Uterus (tissue), 4 donors: ENCODE measurements at places on chromosomes 5 and 9. TPM values are rescaled to one million over a fixed set of nuclear protein-coding genes. Genes with fewer than 3 reads are reported as not detected.

Gene HTR1A
- not detected for total RNA-seq

Gene SLC6A19
- total RNA-seq, result under 0.01 TPM

Gene DMRT3
- total RNA-seq, result not detected

Gene PCDHB6
- 2.3 TPM for total RNA-seq

Gene TAF11L5
- total RNA-seq, result not detected

Gene GTF3C5
- 45.4 TPM for total RNA-seq

Gene HACD4
- 4.0 TPM for total RNA-seq

Gene ACOT12
- not detected for total RNA-seq

DNA sequence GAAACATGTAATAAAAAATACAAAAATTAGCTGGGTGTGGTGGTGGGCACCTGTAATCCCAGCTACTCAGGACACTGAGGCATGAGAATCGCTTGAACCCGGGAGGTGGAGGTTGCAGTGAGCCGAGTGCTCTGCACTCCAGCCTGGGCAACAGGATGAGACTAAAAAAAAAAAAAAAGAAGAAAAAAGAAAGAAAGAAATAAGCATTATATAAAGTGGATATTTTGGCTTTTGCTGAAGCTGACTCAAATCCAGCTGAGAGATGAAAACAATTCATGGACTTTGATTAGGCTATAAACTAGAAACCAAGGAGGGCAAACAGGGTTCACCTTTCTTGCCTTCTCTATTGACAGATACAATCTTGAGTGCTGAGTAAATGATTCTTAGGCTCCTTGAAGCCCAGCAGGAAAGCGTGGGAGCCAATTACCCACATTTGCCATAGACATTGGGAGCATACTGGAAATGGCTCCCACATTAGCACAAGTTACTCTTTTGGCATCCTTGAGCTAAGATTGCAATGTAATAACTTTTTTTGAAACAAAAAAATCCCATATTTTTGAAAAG lies 2.4 kb upstream of the BTF3 start:
- no peak for DNase-seq

DNA sequence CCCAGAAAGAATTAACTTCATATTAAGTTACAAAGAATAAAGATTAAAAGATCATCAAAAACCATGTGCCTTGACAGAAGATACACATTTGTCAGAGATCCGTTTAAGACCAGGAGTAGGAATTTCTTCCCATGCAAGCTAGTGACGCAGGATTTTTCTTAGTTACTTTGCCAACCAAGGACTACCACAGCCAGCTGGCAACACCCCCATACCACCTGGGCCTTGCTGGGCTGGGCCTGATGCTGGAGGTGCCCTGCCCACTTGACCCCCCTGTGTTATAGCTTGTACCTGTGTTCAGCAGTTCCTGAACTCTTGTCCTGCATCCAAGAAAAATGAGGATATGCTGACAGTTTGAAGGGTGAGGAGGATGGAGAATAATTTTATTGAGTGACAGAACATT lies 290.9 kb upstream of the SMC2 start:
- DNase-seq, result no peak

- peak; percentile 57 for DNase-seq
Measured at GRCh38 chr5:36876965-36877666, 547 bp downstream of the NIPBL start.

GRCh38 chr5:125228363-125229070 lies 482.1 kb upstream of the ZNF608 start:
- DNase-seq, result no peak

GRCh38 chr5:176792655-176793342 lies 17.6 kb upstream of the UNC5A start:
- no peak for DNase-seq

DNA sequence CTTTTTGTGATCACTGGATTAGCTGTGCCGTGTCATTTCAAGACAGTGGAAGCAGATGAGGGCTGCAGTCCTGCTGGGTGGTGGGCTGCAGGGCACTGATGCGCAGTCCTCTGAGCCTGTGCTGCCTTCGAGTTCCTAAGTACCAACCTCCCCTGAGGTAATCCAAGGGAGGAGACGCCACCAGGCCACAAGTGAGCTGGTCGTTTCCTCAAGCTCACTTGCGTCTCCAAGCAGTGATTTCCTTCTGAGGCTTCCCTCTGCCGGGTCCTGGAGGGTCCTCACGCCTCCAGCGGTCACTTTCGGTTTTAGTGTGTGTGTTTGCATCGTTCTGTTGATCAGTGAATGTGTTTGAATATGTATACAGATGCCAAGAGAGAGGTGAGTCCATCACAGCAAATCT lies 115.7 kb downstream of the TRIO start:
- DNase-seq, result no peak

DNA sequence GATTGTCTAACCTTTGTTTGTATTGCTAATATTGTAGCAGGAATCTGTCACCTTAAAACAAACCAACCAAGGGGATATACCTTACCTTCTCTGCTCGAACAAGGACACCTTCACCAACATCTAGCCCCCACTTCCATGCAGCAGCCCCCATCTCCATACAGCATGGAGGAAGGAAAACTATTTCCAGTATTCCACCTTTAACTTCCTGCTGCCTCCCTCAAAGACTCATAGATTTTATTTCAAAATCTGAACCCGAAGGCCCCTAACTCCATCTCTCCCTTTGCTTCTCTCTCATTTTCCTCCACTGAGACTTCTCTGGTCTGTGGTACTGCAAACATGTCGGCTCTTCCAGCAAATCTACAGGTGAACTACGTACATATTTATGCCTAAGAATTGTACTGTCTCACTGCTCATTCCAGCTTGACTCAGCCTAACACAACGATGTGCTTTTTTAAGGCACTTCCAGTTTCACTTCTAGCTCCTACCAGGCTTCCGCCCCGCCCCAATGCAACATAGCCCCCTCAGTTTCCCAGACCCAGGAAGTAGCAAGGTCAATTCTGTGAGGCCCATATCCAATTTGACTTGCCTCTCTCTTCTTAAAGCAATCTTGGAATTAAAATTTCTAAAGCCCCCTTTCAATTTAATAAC lies 70.7 kb upstream of the RNF38 start:
- peak; percentile 40 for DNase-seq

GRCh38 chr5:81631124-81631523 lies 119.8 kb downstream of the SSBP2 start:
- DNase-seq, result no peak

- no peak for DNase-seq
Measured at GRCh38 chr5:163642904-163643303, 137.5 kb downstream of the MAT2B start.

DNA sequence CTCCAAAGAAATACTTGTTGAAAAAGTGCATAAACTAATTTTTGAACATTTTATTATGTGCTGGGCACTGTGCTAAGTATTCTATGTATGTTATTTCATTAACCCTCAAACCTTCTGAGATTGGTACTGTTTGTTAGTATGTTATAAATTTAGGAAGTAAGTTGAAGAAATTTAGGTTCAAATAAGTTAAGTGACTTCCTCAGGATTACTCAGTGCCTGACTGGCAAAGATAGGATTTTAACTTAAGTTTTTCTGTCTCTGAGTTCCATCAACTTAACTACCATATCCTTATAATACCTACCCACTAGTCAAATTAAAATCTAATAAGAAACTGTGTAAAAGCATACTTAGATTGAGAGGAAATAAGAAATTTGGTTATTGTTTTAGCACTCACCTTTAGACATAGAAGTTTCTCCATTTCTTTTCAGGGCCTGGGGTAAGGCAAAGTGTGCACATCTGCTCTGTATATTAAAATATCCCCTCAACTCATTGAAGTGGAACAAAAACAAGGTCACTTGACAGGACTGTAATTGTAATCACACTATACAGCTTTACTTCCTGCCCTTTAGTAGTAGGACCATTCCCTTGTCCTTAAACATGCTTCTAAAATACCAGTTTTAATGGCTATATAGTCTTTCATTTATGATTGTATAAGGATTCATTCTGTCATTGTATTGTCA lies 15.2 kb downstream of the TGFBR1 start:
- no peak for DNase-seq

GRCh38 chr5:7849681-7850394 lies 1.1 kb downstream of the CFAP90 start:
- no peak for DNase-seq

GRCh38 chr5:178221282-178221681 lies 11.3 kb downstream of the PHYKPL start:
- no peak for DNase-seq

DNA sequence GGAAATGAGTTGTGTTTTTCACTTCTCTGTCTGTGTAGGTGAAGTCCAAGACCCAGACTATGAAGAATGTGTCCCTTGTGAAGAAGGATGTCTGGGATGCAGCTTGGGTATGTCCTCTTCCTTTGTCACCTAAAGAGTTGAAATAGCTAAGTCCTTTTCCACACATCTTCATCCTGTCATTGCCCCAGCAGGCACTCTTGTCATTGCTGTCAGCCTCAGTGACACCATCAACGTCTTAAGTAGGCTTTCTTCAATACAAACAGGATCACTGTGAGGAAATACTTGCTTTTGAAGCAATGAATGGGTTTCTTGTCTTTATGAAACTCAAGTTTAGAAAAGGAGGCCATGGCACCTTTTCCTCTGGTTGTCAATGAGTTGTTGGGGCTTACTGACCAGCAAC lies 153.6 kb downstream of the RFK start:
- DNase-seq, result no peak

DNA sequence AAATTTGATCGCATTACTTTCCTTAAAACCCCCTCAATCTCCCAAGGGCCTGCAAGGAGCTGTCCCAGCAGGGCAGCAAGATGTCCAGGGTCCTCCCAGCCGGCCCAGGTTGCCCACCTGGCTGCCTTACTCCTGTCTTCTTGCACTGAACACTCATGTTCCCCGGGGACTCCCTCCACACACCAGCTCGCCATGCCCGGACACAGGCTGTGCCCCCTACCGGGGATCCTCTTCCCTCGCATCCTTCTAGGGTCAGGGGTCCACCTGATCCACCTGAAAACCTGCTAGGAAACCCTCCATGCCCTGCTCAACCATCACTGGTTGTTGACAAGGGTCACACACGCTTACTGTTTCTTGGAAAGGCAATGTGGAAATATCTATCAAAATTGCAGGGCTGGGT lies 172.0 kb upstream of the MSX2 start:
- no peak for DNase-seq

GRCh38 chr5:136811551-136811950 lies 446.2 kb upstream of the TRPC7 start:
- no peak for DNase-seq
